Mesenchymal stem cell (in vitro differentiated cells and primary cell): ENCODE measurements at places on chromosomes 6 and 20.

DNA sequence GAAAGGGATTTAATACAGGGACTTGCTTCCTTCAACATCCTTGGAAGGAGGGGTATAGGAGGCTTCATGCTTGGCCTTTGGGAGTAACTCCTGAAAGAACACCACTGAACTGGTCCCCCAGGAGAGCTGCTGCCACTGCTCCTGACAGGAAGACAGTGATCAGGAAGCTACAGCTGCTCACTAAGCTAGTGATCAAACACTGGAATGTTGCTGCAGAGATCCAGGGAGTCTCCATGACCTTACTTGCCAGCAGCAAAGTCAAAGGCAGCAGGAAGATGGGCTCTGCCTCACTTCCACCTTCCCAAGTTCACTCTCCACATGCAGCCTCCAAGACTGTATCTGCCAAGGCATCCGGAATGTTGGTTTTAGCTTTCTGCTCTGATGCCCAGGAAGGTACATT lies 31.8 kb downstream of the PIM1 start:
- no peak for DNase-seq

GRCh38 chr6:16575655-16576054 lies 185.6 kb downstream of the ATXN1 start:
- no peak for DNase-seq

- DNase-seq = peak; percentile 91
Observed at GRCh38 chr20:44572551-44573500, 9.6 kb upstream of the PKIG start.

DNA sequence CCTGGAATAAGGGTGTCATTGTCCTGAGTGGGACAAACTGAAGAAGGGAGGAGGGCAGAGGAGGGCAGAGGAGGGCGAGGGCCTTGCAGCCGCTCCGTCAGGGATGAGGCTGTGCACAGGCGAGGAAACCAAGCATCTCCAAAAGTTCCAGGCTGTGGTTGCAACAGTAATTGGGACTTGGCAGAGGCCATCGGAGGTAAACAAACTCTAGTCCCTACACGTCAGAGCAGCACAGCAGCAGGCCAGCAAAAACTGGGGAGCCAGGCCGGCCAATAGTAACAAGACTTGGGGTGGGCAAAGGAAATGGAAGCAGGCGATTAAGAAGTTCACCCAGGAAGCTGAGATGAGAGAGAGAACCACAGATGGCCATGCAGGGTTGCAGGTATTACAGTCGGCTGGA lies 142.8 kb downstream of the SMOC2 start:
- DNase-seq = no peak

DNA sequence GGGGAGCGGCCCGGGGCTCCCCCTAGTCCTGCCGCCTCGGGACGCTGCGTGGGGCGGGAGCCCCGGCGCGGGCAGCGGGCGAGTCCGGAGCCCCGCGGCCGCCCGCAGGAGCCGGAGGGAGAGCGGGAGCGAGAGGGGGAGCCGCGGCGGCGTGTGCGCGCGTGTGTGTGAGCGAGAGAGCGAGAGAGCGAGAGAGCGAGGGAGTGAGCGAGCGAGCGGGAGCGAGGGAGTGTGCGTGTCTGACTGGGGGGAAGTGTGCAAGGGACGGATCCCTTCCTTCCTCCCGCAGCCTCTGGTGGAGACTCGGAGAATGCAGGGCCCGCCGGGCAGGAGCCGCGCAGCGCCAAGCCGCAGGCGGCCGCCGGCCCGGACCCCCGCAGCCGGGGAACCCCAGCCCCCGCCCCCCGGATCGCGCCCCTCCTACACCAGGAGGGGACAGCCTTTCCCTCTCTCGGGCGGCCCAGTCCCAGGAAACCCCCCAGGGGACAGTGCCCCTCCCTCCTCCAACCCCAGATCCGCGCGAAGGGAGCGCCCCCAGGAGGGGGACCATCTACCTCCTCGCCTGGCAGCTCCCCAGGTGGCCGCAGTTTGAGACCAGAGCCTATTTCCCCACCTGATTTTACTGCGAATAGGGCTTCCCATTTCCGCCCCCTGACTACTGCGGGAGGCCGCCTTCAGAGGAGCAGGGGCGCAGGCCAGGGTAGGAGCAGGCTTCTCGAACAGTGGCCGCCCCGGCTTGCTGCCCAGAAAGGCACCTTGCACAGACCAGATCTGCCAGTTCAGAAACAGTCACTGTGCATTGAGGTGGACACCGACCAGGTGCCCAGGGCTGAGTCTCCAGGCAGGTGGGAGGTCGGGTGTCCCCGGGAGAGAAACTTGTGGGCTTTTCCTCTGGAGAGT lies at the start of gene CDH22:
TSS of gene CDH22 (minus strand) at position 241 of the 900 bp plus-strand sequence. CDS start 57,204 bp downstream, outside the sequence.
- peak; percentile 53 for DNase-seq
